Stimulated activated CD8-positive, alpha-beta memory T cell treated with anti-CD3 and anti-CD28 coated beads, Interleukin-7, amount 100 ng/mL, for 4 hours (primary cell): ENCODE measurements at places on chromosomes 12 and 14.

DNA sequence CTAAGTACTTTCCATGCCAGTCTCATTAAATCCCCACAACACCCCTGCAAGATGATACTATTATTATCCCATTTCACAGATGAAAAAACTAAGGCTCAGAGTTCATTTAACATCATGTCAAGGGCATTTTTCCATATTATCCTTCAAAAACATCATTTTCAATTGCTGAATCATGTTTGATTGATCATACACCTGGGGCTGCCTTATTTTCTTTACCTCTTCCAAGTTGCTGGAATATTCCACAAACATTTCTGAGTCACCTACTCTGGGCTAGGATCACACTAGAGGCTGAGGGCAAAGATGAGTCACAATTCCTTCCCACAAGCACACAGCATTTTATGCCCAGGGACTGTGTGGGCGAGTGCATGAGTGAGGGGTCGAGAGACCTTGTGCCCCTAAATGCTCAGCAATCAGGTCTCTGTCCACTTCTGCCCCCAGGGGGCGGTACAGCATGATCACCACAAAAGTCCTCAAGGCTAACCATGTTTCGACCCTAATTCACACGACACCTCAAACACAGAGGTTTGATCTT lies 14.1 kb upstream of the TMEM119 start:
- peak; percentile 62 for DNase-seq

- DNase-seq: no peak
Observed at GRCh38 chr12:57868851-57869268, 22.3 kb upstream of the CTDSP2 start.

- no peak for DNase-seq
Observed at GRCh38 chr14:48665077-48665784, 920.9 kb downstream of the RPS29 start.

DNA sequence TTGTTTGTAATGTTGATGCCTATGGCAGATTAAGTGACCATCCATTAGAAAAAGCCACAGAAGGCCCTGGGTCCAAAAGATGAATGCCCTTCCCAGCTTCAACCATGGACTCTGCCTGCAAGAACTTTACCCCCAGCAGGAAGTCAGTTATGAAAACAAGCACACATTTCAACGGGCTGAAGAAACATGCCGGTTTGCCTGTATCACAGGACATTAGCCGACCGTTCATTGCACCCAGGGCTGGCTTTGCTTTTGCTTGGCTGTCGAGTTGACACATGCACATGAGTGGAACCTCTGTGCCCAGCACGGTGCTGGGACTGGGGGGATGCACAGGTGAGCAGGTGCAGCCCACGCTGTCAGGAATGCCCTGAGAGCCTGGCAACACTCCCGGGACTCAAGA lies 1087.0 kb downstream of the BCL11B start:
- DNase-seq: no peak

DNA sequence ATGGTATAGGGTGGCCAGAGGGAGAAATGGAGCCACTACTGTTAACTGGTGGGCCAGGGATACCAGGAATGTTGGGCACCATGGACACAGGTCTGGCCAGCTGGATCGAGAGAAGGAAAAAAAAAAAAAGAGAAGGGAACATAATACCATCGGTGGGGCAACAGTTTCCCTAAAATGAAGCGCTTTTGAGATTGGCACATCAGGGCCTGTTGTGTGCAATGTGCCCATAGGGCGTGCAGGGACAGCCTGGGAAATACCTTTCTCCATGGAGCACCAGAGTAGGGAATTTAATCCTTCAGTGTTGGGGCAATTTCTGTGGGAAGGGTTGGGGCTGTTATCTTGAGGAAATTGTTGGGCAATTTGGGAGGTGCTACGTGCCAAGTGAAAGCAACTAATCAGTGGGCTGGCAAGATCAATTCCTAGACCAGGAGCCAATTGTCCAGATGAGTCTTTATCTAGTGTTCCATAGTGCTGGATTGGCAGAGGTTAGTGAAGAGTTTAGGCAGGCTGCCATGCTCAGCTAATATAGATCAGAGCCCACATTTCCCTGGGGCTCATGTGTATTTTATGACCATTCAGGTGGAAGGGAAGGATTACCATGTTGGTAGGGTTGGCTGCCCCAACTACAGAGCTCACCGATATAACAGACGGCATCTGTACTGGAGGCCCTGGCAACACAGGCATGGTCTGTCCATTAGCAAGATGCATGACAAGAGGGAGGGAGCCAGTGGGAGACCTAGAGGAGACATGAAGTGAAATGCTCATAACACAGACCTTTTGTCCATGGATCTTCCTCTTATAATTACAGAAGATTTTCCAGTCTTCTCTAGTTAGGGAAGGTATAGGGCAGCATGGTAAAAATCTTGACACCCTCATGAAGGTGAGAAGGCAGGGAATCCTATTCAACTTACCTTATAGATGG lies 25.5 kb upstream of the NPFF start:
- no peak for DNase-seq

DNA sequence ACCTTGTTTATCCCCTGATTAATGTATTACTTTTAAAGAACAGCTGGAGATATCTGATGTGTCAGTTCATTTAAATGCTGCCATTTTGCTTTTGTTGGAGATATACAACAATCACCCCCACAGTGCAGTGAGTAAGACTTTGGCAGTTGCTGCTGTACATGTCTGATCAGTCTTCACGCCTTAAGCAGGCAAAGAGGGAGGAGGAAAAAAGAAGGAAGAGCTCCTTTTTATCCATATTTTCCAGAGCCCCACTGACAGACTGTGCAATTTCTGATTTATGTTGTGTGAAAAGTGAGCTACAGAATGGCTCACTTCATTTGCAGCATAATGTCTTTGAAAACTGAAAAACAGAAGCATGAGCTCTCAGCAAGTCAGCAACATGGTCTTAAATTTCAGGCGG lies 319.7 kb upstream of the LRIG3 start:
- DNase-seq: no peak

DNA sequence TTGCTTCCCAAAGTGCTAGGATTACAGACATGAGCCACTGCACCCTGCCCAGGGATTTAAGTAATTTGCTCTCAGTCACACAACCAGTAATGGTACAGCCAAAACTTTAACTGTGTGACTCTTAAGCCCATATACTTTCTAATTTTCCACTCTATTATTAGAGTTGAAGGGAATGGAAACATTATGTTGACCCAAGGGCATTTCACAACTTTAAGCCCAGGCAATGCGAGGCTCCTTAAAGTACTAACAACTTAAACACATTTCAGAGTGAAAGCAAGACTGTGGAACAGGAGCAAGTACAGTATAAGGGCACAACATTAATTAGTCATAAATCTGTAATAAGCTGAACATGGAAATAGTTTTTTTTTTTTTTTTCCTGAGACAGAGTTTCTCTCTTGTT lies 39.8 kb downstream of the BAZ1A start:
- no peak for DNase-seq
